ENCODE measurements at places on chromosomes 3 and 15. TPM values are rescaled to one million over a fixed set of nuclear protein-coding genes. Genes with fewer than 3 reads are reported as not detected.

Gene PRC1
- 6.6 TPM for total RNA-seq

Gene OCA2
- total RNA-seq = 2.5 TPM

DNA sequence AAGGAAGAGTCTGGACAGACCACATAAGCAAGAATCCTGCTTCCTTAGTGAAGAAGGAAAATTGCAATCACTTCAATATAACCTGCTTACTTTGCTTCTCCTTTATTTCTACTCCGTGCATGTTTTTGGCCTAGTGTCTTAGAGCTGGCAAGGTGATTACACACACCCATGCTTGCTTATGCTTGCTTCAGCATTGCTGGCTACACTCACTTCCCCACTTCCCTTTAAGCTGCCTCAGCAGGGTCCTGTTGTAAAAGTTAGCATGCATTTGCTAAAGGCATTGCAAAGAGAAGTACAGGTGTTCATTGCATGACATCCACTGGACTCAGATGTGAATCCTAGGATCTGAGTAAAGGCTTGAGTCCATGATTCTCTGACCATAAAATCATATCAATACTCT is 47.5 kb upstream of the STT3B start:
- DNase-seq = no peak

DNA sequence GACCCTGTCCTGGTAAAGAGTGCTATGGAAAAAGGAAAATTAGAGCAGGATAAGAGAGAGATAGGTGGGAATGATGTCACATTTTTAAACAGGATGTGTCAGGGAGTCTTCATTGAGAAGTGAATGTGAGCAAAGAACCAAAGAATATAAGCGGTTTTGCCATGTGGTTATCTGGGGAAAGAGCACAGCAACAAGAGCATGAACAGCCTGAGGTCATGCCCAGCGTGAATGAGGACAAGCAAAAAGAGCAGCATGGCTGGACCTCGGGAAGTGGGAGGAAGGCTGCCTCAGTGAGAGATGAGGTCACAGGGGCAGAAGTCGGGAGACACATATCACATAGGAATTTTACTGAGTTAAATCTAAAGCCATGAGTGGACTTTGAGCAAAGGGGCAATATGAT is 82.8 kb upstream of the HES1 start:
- DNase-seq = no peak

- DNase-seq = no peak
Measured at GRCh38 chr15:31525988-31526665, 199.5 kb downstream of the KLF13 start.

All from kidney (tissue), 22 donors.